KBM-7 (cell line): ENCODE measurements at places on chromosomes 5 and 9.

- DNase-seq = peak; percentile 44
Measured at GRCh38 chr5:141637123-141637766, 448 bp downstream of the RELL2 start.

DNA sequence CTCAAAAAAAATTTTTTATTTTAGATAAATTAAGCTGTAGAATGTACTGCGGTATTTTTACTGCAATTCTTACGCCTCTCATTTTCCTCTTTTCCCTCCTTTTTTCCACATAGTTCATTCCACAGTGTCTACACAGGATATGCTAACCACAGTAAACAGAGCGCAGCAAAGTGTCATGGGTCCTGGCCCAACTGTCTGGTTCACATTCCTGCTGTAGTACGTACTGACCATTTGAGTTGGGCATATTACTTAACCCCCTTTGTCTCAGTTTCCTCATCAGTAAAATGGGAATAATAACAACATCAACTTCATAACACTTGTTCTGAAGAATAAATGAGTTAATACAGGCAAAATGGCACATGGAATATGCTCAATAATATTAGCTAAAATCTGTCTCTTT lies 41.6 kb downstream of the SLC44A1 start:
- no peak for DNase-seq

GRCh38 chr9:125612616-125613015 lies 94.4 kb downstream of the MAPKAP1 start:
- DNase-seq = no peak

GRCh38 chr9:108861464-108861863 lies 602 bp upstream of the ACTL7A start:
- DNase-seq = no peak

DNA sequence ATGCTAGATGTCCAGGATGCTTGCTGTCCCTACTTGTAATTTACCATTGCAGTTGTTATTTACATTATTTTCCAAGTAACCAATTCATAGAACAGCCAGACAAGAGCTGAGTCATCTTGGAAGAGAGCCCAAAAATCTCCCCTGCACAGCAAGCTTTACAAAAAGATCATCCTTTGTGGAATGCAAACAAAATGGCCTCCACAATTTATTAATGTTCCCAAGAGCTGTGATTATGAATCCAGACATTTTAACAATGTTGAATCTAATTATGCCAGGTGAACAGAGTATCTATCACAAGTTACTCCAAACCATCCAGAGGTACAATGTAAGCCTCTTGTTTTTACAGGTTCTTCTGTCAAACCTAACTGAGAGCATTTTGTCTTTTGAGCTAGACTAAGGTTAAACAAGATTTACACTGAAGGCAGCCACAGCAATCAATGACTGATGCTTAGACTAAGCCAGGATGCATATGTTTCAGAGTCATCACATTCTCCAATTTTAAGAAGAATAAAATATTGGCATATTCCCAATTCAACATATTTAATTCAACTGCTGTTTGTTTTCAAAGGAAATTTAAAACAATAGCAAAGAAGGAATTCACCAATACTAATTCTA lies 95.3 kb upstream of the SLC12A2 start:
- no peak for DNase-seq

DNA sequence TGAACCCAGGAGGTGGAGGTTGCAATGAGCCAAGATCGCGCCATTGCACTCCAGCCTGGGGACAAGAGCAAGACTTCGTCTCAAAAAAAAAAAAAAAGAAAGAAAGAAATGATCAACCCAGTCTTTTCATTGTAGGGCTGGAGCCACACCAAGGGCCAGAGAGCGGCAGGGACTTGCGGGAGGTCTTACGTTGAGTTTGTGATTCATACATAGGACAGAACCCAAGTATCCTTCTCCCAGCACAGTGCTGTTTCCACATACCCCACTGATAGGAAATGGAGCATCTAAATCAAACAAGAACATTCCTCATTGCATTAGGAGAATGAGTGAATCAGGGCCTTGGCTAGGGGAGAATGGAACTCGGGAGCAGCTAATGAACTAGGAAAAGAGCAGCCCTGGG lies 3.5 kb upstream of the TNIP1 start:
- no peak for DNase-seq

DNA sequence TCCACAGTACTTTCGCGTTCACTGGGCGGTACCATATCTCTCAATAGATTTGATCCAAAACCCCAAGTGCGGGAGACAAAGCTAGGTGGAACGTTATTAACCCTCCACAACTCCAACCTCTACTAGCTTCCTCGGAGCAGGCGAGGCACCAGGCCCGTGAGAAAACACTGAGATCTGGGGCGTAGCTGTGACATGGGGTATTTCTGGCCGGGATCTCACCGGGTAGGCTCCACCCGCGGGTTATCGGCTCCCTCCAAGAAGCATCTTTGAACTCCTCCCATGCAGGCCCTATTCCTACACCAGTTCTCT lies 350 bp upstream of the SLC25A46 start:
- no peak for DNase-seq

GRCh38 chr5:95725937-95726810 lies 5.0 kb upstream of the RHOBTB3 start:
- no peak for DNase-seq

GRCh38 chr5:75961818-75962217 lies 121.4 kb upstream of the SV2C start:
- no peak for DNase-seq

GRCh38 chr9:127588740-127589506 lies 23.2 kb upstream of the STXBP1 start:
- DNase-seq = no peak

GRCh38 chr9:94002316-94003140 lies 47.4 kb upstream of the BARX1 start:
- peak; percentile 69 for DNase-seq

GRCh38 chr9:38110476-38110875 lies 41.4 kb upstream of the SHB start:
- no peak for DNase-seq

- DNase-seq = no peak
Measured at GRCh38 chr5:176620333-176620981, 9.9 kb downstream of the SNCB start.

GRCh38 chr9:95649801-95650213 lies 133.0 kb upstream of the PTCH1 start:
- no peak for DNase-seq

- peak; percentile 2 for DNase-seq
Measured at GRCh38 chr9:108150736-108151586, 661.4 kb upstream of the KLF4 start.

GRCh38 chr9:136494531-136495215 lies 11.8 kb upstream of the SEC16A start:
- no peak for DNase-seq

DNA sequence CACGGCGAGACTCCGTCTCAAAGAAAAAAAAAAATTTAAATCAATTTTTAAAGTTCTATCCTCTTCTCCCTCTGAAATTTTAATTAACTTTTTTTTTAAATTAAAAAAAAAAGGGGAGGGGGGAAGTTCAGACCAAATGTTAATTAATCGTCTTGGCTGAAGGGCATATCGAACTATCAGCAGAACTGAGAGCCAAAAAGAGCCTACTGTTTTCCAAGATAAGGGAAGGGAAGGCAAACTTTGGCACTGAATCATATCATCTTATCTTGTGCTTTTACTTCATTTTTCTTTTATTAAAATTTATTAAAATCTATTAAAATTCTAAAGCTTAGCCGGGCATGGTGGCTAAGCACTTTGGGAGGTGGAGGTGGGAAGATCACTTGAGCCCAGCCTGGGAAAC lies 45.9 kb upstream of the MTMR12 start:
- DNase-seq = no peak

- no peak for DNase-seq
Measured at GRCh38 chr5:111583758-111584203, 71.4 kb upstream of the STARD4 start.

DNA sequence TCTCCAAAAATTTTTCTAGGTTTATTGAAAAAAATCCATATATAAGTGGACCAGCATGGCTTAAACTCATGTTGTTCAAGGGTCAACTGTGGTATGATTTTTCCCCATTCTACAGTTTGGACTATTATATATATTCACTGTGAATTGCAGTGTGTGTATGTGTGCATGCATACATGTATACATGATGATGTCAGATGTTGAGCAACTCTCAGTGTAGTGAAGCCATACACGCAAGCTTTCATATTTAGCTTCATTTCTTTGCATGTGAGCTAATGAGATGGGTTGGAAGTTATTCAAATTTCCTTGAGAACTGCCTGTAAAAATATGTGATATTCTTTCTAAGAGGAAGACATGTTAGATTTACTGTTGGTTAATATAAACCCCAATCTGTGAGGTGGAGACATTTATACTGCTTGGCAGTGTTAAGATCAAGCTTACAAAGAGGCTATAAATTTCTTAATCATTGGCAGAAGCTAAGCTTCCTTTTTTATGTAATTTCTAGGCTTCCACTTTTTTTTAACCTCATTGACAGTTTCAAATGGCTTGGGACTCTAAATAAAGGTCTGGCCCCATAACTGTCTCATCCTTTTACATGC lies 134.8 kb downstream of the GABRG2 start:
- no peak for DNase-seq

DNA sequence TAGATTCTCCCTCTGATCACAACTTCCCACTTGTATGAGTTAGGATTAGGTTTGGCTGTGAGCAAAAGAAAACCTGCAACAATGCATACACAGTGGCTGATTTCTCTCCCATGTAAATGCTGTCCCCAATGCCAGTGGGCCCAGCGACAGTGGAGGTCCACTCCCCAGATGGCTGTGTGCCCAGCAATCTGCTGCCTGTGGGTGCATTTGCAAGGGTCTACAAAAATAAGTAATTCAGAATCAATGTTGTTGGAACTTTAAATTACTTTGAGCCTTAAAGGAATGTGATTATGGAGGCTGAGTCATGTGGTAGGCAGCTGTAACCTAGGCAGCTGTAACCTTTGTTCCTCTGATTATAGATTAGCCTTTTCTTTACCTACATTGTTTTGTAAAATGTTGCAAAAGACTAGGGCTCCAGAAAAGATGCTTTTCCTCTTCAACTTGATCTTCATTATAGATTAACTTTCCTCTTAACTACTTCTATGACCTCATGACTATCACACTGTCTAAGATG lies 14.2 kb upstream of the MXD3 start:
- DNase-seq = no peak

GRCh38 chr5:14184725-14185124 lies 41.6 kb downstream of the TRIO start:
- DNase-seq = no peak

DNA sequence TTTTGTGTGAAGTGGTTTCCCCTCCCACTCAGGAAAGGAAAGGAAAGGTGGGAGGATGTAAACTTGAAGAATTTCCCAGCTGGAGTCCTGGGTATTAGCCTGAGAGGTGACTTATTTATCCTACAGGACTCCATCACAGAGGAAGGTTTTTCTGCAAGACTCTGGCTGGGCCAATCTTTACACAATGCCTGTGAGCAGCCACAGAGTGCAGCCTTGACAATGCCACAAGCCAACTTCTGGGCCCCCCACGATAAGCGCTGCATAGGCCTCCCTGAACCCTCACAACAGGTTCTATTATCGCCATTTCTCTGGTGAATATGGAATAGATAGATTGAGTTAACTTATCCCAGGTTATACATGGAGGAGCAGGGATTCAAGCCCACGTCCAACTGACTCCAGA lies 12.4 kb downstream of the TTC39B start:
- DNase-seq = no peak

- no peak for DNase-seq
Measured at GRCh38 chr9:27150746-27151406, 41.9 kb downstream of the TEK start.
